ENCODE measurements at places on chromosomes 16 and 17.

DNA sequence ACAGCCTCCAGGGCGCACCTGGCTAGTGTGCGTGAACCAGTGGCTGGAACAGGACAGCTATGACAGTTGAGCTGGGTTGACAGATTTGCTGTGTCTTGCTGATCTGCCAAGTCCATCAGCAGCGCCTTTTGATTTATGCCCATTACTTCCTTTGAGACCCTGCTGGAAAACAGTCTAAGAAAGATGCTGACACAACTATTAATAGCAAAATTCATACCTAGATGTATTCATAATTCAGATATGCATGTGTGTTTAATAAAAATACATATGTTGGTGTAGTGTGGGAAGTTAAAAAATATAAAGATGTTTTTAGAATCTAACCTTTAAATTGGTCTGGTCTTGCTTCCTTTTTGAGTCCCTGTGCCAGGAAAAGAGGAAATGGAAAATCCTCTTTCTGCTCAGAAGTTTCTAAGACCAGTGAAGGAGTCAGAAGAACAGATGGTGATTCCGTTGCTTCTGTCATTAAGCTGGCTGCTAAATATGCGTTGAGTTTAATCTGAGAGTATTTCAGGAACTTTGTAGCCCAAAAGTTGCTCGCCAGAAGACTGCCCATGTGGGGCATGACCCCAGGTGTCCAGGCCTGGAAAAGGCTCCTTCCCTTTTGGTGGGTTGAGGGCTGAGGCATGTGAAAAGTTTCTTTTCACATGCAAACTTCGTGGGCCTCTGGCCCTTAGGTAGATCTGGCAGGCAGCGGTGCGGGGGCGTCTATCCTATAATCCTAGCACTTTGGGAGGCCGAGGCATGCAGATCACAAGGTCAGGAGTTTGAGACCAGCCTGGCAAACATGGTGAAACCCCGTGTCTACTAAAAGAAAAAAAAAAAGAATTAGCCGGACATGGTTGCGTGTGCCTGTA, 40.0 kb upstream of the ENDOV start:
- no peak for DNase-seq

- no peak for DNase-seq
These were observed 574.6 kb upstream of the HSBP1 start for GRCh38 chr16:83233153-83233552.

DNA sequence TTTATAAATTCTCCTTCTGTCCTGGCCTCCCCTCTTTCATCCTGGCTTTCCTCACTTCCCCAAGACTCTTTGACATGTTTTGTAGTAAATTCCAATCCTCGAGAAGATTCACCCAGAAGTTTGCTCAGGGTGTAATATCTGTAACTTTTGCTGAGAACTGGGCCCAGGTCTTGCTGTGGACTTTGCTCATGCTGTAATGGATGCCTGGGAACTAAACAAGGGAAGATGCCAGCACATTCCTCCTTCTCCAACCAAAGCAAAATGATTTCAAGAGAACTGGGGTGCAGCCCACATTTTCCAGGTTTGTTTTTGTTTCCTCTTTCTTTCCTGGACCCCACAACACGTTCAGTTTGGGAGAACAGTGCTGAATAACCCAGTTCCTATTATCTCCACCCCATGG, 6.6 kb upstream of the SALL1 start:
- DNase-seq, result no peak

DNA sequence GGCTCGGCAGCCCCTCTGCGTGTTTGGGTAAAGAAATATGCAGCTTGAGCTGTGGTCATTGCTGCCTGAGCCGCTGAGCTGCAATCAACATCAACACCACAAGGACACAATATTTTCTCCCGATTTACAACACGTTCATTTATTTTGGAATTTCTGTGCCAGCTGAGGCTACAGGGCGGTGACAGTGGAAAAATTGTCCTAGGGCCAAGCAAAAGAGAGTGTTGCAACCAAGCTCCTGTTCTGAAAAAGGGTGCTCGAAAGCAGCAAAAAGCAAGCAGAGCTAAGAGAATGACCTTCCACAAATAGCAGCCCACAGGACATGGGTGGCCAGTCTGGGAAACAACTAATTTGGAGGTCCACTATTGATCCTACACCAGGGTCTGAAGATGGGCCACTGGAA, 35.4 kb upstream of the NOG start:
- no peak for DNase-seq

DNA sequence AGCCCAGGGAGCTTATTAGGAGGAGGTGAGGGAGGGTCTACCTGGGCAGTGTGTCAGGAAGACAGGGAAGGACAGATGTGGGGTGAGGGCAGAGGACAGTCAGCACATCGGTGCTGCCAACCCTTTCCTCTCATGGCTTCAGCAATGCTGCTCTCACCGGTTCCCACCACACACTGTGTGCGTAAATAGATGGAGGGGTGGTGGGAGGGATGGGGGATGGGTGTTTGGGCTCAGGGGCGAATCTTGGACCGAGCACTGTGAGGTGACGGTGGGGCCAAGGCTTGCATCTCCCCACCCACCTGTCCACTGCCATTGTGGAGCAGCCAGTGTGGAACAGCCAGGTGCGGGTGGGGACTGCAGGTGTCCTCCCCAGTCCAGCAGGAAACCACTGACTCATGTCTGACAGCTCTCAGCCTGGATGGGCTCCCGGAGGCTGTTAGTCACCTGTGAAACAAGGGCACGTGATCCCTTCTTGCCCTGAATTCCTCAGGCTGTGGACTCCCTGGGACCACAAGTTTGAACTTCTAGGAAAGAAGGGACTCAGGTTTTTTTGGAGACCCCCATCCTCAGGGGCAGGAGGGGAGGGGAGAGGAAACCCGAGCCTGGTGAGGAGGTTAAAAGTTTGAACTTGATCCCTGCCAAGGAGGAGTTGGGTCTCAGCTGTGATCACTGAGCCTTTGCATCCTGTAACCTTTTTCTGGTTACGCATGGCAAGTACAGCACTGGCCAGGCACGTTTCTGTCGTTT, 42.7 kb upstream of the SMPD3 start:
- no peak for DNase-seq

GRCh38 chr16:8619671-8620370, 1.7 kb upstream of the METTL22 start:
- DNase-seq, result no peak

DNA sequence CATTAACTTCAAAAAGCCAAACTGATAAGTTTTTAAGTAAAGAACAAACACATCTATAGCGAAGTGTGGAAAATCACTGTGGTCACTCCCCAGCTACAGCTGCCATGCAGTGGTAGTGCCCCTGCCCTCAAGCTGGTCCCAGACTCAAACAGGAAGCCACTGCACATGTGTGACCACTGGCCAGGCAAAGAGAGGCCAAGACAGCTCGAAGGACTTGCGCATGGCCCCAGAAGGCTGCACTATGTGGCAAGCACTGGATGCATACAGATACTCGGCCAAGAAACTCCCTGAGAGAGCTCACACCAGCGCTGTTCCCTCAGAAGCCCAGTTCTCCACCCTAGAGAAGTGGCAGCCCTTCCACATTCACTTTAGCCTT, 82.4 kb downstream of the ANKRD11 start:
- no peak for DNase-seq

- no peak for DNase-seq
These were observed 1.8 kb downstream of the PRR29 start for GRCh38 chr17:63999680-64000531.

DNA sequence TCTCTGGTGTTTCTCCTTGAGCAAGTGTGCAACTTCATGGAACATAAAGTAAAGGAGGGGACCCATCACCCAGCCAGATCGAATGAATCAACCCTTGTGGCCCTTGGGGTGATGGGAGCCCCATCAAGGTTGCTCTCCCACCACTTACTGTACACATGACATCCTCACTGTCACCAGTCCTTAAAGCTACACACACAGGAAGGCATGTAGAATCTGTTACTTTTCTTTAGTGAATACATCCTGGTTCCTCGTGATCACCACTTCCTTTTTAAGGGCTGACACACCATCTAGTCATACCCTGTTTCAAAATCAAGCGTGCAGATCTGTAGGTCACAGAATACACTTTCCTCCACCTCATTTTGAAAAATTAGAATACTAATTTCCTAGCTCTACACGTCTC, 22.6 kb upstream of the MPHOSPH6 start:
- no peak for DNase-seq

GRCh38 chr16:68762996-68763756, 26.1 kb downstream of the CDH1 start:
- DNase-seq, result no peak

GRCh38 chr16:89847940-89848297, 19.6 kb downstream of the SPIRE2 start:
- DNase-seq, result no peak

DNA sequence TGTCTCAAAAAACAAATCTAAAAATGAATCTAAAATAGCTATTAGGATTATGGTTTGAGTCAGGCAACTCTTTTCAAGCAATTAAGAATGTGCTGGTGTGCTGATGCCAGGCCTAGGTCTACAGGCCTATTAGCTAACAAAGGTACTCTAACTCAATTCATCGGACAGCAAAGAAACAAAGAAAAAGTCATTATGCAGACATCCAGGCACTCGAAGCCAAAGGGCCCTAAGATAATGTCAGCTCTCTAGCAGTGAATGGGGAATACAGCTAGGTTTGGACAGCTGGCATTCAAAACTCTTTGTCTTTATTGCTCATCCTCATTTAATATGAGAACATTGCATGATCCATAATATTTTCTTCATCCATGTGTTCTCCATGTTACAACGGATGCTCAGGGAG, 108.5 kb downstream of the TMEM114 start:
- no peak for DNase-seq

GRCh38 chr17:55219934-55220333, 44.8 kb upstream of the HLF start:
- no peak for DNase-seq

GRCh38 chr16:23966597-23967394, 131.0 kb downstream of the PRKCB start:
- DNase-seq, result no peak

GRCh38 chr16:14511800-14512135, 118.3 kb downstream of the PARN start:
- no peak for DNase-seq

- DNase-seq, result no peak
These were observed 29.1 kb upstream of the SPNS2 start for GRCh38 chr17:4469552-4469951.

DNA sequence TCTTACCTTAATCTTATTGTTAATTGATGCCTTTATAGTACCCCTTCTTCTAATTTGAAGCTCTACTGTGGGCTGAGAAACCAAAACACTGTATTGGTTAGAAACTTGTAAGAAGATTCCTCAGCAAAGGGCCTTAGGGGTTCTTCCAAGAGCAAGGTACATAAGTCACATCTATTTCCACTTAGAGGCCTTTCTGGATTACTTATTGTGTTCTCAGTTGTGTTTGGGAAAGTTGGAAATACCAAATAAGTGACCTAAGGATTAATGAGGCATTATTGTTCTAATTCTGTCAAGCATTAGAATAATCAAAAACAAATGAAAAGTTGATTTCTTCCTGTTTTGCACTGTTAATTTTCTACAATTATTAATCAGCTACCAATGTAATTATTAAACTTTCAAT, 85.8 kb downstream of the SKAP1 start:
- no peak for DNase-seq

DNA sequence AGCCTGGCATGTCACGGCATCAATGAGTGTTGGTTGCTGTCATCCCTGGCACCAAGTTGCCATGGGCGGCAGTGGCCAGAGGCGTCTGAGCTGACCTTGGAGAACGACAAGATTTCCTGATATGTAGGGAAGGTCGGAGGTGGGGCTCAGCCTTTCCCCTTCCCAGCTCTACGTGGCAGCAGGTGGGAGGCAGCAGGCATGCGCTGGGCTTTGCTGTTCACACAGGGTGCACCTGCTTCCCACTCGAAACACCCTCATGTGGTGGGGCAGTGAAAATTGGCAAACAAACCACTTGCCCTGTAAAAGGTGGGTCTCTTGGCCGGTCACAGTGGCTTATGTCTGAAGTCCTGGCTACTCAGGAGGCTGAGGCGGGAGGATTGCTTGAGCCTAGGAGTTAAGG, 12.3 kb upstream of the TFAP4 start:
- no peak for DNase-seq

- DNase-seq, result no peak
These were observed 8.7 kb upstream of the SLC25A39 start for GRCh38 chr17:44333371-44333770.

DNA sequence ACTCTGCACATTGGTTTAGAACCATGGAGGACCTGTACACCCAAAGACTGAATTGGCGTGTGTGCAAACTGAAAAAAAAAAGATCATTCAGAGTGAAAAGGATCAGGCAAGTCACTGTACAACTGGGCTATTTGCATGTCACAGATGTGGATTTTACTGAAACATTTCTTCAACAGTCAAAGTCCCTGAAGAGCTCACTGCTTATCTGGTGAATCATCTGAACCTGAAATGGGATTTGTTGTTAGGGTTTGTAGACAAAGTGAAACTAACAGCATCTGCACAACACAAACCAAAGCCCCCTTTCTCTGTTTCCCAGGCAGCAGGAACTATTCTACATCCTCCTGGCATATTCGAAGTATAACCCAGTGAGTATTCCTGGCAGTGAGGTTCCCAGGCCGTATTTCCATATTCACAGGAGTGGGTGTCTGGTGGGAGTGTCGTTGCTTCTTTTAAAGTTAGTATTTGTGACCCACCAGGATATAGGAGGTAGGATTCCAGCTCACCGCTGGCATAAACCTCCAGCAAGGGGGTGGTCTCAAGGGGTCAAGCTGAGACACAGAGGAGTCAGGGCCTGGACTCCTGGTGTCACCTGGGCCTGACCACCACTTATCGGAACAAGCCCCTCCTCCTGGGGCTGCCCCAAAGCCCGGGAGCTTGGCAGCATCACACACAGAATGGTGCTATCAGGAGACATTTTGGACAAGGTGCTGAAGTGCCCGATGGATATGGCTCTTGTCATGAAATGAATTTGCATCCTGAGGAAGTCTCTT, 80.9 kb downstream of the GOSR1 start:
- DNase-seq, result no peak

DNA sequence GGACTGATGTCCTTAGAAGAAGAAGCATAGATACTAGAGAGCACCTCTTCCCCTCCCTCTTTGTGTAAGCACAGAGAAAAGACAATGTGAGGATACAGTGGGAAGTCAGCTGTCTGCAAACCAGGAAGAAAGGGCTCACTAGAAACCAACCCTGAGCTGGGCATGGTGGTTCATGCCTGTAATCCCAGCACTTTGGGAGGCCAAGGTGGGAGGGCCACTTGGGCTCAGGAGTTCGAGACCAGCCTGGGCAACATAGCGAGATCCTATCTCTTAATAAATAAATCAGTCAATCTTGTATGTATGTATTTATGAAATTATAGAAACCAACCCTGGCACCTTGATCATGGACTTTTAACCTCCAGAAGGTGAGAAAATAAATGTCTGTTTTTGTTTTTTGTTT, 118.3 kb downstream of the NPIPB5 start:
- no peak for DNase-seq

- DNase-seq, result no peak
These were observed 15.1 kb upstream of the DHX8 start for GRCh38 chr17:43468691-43469139.

DNA sequence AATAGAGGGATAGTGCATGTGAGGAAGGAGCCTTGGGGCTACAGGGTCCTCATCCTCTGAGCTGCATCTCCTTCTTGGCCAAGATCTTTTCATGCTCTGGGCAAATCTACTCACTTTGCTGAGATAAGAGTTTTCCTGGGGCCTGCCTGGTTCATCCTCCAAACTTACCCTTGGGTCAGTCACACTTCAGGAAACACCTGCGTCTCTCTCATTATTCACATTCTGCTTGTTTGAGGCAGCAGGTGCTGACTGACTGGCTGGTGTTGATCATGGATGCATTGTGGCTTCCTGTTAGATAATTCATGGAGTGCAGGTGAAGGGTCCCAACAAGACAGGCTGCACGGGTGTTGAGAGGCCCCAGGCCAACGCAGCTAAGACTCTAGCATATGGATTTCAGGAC, 162.6 kb downstream of the SALL1 start:
- no peak for DNase-seq

All from NCI-H187 (cell line).